AG09319 (cell line): ENCODE measurements at places on chromosomes 12 and 14.

DNA sequence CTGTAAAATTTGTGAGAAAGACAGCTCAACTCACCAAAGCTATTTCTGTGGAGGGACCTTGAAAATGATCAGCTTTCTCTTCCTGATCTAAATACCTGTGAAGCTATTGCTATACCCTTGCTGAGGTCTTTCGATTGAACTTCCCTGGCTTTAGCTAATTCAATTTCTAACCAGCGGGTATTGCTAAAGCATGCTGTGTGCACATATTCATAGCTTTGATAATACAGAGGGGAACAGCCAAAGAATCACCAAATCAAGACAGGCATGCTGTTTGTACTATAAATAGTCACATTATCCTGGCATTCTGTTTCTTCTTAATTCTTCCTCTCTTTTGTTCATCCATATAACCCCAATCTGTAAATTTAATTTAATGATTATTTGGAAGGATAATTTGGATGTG lies 233.0 kb downstream of the LRFN5 start:
- no peak for DNase-seq

- no peak for DNase-seq
Measured at GRCh38 chr12:95390932-95391331, 83.0 kb upstream of the METAP2 start.

GRCh38 chr14:104171029-104171697 lies 32.8 kb downstream of the KIF26A start:
- no peak for DNase-seq

- DNase-seq = no peak
Measured at GRCh38 chr14:103529383-103530365, 678 bp downstream of the TRMT61A start.

GRCh38 chr12:5269846-5270245 lies 162.1 kb upstream of the NTF3 start:
- no peak for DNase-seq

DNA sequence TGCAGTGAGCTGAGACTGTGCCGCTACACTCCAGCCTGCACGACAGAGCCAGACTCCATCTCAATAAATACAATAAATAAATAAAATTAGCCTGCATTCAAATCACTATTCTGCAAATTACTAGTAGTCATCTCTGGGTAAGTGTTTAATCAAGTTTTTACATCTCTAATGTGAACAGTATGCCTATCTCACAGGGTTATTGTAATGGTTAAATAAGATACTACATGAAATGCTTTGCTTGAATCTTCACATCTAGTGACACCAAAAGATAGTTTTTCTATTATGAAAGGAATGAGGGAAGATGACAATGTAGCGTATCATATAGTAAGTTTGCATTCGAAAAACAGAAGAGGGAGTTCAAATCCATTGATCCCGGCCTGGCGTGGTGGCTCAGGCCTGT lies 2.1 kb downstream of the SRSF9 start:
- no peak for DNase-seq

DNA sequence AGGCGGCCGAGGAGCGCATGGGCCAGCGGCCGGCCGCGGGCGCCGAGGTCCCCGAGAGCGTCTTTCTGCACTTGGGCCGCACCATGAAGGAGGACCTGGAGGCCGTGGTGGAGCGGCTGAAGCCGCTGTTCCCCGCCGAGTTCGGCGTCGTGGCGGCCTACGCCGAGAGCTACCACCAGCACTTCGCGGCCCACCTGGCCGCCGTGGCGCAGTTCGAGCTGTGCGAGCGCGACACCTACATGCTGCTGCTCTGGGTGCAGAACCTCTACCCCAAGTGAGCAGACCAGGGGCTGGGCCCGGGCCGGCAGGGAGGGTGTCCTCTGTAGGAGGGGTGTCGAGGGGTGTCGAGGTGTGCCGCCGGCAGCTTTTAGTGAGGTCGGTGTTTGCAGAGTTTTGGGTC lies 4.1 kb downstream of the TNFAIP2 start:
- no peak for DNase-seq

- peak; percentile 46 for DNase-seq
Measured at GRCh38 chr12:115190010-115190770, 506.2 kb upstream of the TBX3 start.

DNA sequence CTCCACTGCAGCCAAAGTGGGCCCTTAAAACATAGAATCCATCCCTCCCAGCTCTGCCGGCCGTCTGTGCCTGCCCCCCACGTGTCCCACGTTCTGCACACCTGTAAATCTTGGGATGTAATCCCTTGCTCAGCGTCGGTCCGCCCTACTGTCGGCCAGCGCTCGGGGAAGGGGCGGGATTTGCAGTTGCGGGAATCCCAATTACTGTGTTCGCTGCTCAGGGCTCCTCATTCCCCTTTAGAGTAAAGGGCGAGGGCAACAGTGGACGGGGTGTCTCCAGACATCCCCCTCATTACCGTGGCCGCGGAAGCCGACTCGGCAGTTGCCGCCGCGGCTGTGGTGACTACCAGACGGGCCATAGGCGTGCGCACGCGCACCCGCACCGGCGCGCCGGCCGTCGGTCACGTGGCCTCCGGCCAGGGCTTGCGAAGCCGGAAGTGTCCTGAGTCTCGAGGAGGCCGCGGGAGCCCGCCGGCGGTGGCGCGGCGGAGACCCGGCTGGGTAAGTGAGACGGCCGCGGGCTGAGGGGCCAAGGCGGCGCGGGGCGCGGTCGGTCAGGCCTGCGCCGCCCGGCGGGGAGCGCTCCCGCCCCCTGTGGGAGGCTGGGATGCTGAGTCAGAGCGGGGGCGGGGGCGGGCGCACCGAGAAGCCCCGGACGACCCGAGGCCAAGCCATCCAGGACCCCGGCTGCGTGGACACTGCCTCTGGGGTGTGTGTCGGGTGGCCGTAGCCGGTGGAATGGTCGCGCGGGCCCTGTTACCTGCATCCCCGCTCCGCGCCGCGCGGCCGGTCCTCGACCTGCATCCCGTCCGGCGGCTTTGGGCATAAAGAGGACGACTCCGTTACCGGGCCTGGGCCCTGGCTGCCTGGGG lies at the start of gene TBK1:
TSS of gene TBK1 (plus strand) at position 434 of the 872 bp plus-strand sequence. CDS start 3,751 bp downstream, outside the sequence.
- peak; percentile 60 for DNase-seq
